ENCODE measurements at places on chromosomes 16 and 17.

GRCh38 chr17:76263896-76264295, 1.3 kb upstream of the UBALD2 start:
- DNase-seq: no peak

DNA sequence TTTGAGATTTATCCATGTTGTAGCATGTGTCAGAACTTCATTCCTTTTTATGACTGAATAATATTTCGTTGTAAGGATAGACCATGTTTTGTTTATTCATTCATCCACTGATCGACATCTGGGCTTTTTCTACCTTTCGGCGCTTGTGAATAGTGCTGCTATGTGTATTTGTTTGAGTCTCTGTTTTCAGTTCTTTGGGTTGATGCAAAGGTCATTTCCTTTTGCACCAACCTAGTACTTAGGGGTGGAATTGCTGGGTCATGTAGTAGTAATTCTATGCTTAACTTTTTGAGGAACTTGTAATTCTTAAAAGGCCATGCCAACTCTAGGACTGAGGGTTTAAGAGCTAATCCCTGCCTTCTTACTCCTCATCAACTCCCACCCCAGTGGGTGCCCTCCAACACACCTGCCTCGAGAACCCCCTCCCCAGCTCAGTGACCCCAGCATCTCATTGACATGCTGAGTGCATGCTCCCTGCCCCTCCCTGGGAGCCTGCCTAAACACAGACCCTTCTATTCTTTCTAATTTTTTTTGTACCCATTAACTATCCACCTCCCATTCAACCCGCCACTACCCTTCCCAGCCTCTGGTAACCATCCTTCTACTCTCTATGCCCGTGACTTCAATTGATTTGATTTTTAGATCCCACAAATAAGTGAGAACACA, 51.2 kb downstream of the ABAT start:
- DNase-seq: no peak

DNA sequence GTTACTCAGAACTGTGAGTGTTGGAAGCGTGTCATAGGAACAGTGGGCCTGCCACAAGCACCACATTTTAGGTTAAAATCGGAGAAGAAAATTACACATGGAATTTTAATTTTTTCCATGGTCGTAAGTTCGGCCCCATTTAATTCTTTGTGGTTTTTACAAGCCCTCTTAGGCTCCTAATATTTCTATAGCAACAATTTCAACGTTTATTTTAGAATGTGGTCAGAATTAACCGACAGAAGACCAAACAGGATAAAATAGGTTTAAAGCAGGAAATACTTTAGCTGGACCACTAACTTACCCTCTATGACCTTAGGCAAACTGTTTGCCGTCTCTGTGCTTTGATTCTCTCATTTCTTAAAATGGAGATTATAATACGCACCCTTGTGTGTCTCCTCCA, 69.9 kb downstream of the FTO start:
- no peak for DNase-seq

GRCh38 chr16:57600048-57600835, 28.2 kb upstream of the ADGRG1 start:
- DNase-seq: peak; percentile 31

DNA sequence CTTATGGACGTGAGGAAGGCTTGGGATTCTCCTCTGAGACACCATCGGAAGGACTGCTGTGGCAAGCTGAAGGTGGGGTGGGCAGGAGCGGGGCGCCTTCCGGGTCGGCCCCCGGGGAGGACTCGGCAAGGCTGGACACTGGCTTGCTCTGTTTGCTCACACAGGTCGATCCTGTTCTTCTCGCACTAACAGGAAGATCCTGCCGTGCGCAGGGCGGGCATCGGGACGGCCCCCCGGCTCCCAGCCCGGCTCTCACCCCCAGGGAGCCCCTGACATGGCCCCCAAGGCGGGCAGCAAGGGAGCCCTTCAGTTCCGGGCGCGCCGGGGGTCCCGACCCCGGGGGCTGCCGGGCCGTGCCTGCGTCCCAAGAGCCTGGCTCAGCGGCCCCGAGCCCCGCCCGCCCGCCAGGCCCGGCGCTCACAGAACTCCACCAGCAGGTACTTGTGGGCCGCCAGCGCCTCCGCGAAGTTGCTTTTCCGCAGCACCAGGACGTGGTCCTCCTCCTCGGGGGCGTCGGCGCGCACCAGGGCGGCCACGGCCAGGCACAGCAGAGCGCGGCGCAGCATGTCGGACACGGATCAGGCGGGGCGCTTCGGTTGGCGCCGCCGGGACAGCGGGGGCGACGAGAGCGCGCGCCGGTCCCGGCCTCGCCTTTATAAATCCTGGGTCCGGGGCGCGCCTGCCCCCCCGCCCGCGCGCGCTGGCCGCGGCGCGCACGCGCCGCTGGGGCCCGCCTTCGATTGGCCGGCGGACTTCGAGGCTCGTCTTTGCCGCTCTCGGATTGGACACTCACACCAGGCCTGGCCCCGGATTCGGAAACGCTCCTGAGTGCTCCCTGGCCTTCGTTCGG, at the start of gene P4HB:
TSS of gene P4HB (minus strand) at position 630 of the 850 bp plus-strand sequence. CDS start at position 566, 64 bp downstream.
- DNase-seq: no peak

DNA sequence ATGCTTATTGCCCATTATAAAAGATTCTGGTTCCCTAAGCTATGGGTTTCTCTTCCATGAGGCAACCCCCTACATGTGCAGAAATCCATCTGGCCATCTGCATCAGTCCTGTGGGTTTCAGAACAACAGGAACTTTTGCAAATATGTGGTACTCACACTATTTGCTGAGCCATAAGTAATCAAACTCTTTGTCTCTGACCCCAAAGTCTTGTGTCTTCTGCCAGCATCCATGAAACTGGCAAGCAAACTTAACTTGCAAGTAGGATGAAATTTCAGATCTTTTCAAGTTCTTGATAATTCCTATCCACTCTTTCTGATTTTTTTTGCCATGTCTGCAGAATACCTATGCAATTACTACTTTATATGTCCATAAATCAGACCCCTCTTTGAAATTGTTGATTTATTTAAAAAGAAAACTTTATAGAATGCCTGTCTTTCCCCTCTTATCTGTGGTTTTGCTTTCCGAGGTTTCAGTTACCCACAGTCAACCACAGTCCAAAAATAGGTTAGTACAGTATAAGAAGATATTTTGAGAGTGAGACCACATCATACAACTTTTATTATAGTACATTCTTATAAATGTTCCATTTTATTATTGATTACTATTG, 158.4 kb upstream of the IRX3 start:
- no peak for DNase-seq

DNA sequence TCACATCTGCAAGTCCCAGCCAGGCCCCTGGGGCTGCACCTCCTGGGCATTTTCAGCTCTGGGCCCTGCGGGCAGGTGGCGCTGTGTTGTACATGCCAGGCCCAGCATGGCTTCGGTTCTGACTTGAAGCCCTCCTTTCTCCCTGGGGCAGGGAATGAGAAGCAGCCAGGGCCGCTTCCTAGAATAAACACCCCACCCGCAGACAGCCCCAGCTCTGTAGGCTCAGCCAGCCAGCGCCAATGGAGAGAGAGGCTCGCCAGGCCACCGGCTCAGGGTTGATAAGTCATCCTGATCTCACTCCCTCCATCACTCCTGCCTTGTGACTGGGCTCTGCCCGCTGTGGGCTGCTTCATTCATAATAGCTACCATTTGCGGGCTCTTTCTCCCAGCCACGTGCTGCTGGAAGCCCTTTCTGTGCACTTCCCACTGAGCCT, 6.0 kb upstream of the GLIS2 start:
- DNase-seq: no peak

- DNase-seq: no peak
These were observed 7.8 kb downstream of the CSF3 start for GRCh38 chr17:40022961-40023541.

DNA sequence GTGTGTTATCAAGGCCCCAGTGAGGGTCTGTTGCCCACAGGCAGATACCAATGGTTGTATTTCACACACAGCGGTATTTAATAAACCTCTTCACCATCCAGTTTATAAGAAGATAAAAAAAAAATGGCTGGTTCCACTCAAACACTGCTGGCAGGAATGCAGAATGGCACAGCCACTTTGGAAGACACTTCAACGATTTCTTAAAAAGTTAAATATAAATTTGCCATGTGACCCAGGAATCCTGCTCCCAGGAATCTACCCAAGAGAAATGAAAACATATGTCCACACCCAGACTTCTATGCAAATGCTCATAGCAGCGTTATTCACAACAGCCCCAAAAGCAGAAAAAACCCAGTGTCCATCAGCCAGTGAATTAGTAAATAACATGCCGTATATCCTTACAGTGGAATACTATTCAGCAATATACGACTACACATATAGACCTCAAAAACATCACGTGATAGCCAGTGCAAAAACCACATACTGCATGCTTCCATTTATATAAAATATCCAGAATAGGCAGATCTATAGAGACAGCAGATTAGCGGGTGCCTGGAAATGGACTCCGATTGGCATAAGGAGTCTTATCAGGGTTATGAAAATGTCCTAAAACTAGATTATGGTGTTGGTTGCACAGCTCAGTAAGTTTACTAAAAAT, 38.7 kb downstream of the XYLT1 start:
- no peak for DNase-seq

DNA sequence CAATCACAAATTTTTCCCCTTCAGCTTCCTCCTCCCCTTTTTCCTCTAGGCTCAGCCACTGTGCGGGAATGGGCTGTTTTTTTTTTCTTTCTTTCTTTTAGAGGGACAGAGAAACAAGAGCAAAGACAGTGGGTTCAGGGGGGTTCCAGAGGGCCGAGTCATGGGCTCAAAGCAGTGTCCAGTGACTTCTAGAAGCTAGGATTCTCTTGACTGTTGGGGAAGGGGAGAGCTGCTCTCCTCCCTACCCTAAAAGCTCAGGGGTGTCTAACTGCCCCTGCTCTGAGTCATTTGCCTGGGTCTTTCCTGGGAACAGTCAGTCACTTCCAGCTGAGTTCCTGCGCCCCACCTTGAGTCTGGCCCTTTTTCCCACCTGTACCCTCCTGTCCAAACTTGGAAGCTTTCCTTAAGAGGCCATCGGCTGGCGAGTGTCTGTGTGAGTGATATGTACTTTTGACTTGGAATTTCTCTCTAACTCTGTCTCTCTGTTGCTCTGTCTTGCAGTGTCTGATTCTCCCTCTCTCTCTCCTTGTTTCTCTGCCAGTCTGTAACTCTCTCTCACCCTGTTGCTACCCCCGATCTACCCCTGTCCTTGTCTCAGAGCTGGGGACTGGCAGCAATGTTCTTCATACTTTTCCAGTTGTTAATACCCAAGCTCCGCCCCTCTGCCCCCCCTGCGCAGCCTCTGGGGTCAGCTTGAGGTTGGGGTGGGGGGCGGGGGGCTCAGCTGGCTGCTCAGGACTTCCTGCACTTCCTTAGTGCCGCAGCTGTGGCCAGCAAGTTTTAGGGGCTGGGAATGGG, 2.4 kb downstream of the THRA start:
- DNase-seq: no peak

- DNase-seq: no peak
These were observed 290.5 kb downstream of the CPPED1 start for GRCh38 chr16:12513076-12513790.

- DNase-seq: peak; percentile 63
These were observed 50.4 kb downstream of the OR1D5 start for GRCh38 chr17:3012926-3013581.

DNA sequence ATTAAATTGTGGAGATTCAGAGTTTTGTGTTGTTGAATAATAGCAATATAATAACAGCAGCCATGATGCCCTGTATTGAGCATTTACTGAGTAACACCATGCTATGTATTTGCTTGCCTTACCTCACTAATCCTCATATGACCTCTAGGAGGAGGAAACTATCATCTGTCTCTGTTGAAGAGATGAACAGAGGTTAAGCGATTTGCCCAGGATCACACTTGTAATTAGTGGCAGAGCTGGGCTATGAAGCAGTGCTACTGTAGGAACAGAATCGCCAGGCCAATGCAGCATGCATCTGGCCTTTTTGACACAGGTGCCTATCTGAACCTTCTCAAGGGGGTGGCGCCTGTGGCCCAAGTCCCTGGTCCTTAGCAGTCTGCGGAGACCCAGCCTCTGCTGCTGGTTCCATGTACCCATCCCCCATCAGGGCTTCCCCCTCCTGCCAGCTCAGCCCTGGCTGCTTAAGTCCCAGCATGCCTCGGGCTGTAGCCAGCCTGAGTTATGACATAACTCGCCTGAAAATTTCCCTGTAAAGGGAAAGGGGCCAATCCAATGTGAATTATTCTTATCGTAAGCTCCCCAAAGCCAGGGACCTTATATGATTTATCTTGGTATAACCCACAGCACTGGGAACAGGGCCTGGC, 50.4 kb upstream of the HS3ST2 start:
- DNase-seq: no peak

GRCh38 chr17:28908640-28909167, 5.8 kb upstream of the DHRS13 start:
- no peak for DNase-seq

DNA sequence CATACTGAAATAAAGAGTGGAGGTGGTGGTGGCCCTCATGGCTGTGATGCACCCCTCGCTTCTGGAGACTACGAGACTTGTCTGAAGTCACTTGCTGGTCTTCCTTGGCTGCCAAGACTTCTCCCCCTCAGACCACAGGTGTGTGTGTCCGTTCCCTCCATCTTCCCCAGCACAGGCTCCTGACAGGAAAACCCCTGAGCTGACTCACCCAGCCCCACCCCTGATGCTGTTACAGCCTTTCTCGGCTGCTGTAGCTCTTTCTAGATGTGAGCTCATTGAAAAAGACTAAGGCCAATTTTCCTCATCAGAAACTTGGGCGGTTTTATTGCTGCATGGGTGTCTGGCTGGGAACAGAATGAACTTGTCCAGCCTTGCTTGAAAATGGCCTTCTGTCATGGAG, 296.9 kb downstream of the TMEM114 start:
- DNase-seq: no peak

GRCh38 chr16:56682703-56683397, 580 bp downstream of the MT1X start:
- DNase-seq: no peak

- DNase-seq: no peak
These were observed 3.4 kb downstream of the ANKRD40CL start for GRCh38 chr17:50763716-50764475.

DNA sequence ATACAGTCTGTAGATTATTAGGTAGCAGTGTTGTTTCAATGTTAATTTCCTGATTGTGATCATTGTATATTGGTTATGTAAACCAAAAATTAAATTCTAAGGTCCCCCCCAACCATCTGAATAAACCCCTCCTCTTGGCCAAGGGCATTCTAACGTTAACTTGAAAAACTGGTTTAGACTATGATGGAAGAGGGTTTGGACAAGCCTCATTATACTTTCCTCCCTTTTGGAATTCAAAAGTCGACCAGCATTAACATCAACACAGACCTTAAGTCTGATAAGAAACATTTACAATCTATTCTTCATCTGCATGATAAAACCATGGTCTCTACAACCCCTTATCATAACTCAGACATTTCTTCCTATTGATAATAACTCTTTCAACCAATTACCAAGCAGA, 20.6 kb upstream of the KIFC3 start:
- no peak for DNase-seq

Measured in NCI-H524 (cell line).